Activated CD4-positive, alpha-beta T cell treated with anti-CD3 and anti-CD28 coated beads, Interleukin-2, amount 50 U/mL, for 24 hours (primary cell): ENCODE measurements at places on chromosomes 2 and 18.

DNA sequence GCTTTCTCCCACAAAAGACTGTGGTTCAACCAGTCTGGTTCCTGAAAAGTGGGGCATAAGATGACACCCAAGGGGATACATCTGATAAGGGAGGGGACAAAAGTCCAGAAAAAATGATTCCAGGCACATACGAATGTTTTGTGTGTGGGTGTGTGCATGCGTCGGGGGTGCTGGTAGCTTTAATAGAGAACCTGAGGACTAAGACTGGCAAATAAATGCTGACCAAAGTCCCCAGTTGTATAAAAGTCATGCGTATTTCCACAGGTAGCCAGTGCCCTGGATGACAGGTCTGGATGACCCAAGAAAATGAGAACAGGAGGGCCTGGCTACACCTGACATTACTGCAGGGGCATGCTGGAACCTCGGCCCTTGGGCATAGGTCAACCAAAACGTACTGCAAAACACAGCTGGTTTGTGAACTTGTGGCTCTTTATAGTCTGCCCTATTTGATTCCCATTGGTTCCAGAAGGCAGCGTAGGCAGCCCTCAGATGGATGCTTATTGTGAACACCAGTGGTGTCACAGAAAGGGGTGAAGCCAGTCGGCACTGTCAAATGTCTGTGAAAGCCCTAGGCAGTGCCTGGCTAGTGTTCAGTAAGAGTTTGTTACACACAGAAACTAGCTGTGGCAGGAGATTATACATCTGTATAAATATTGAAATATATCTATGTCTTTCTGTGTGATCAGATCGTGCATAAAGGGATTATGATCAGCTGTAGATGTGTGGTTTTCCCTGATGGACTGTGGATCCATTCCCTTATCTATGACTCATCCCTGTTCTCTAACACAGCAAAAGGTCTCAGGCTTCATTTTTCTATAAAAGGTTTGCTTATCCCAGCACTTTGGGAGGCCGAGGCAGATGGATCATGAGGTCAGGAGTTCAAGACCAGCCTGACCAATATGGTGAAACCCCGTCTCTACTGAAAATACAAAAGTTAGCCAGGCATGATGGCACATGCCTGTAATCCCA is 58.3 kb downstream of the INSIG2 start:
- no peak for DNase-seq

- no peak for DNase-seq
These were observed 360.5 kb upstream of the PIK3C3 start for GRCh38 chr18:41594582-41594981.

DNA sequence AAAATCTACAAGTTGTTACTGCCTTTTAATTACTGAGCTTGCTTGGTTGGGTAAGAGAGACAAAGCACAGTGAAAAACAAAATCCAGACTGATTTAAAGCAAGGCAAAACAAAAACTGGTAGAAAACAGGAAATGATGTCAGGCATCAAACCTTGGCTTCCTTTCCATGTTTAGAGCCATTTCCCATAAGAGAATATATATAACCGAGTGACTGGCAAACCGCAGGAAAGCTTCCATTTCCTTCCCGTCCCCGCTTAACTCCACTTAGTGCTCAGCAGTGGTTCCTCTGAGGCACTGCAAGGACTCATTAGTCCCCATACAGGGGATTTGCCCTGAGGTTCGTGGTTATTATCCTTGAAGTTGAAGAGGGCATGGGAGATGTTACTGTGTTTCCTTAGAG is 446.3 kb downstream of the LPIN1 start:
- DNase-seq = no peak

- DNase-seq = peak; percentile 74
These were observed 1.5 kb upstream of the IRS1 start for GRCh38 chr2:226800941-226801784.

DNA sequence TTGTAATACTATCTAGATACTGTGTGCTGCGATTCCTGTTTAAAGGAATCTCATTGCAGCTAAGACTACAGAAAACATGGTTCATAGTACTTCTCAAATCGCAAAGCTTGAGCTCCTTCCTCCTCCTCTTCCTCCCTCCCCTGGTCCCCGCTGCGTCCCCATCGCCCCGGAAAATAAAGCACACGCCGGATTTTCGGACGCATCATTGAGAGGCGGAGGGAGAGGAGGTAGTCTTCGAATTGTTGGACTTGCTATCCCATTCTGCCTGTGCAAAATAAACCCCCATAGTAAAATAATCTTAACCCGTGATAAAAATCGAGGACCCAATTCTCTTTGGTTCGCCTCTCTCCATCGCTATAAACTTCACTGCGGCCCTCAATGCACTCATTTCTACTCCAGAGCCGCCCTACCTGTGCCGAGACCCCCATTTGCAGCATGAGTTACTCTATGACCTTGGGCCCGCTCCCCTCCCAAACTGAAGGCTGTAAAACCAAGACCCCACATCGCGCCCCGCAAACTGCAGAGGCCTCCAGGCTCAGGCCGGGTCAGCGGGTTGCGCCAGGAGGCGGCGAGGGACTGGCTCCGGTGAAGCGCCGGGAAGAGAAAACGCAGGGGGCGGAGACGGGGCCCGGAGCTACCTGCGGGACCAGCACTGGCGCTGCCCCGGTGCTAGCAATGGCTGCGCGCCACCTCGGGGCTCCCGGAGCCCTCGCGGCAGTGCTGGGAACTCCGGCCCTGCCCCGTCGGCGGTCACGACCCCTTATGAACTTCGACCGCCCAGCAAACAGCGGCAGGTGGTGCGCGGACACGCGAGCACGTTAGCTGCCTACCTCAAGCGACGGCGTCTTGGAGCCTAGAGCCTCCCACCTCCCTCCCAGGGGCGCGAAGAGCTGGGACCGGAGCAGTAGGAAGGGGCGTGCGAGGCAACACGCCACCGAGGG is 649 bp downstream of the ESCO1 start:
- DNase-seq = peak; percentile 13

GRCh38 chr2:226310146-226310545 is 489.5 kb downstream of the IRS1 start:
- DNase-seq = no peak

GRCh38 chr2:119715409-119716283 is 36.6 kb downstream of the TMEM177 start:
- no peak for DNase-seq

GRCh38 chr2:143823876-143824275 is 694.7 kb downstream of the ARHGAP15 start:
- DNase-seq = no peak

DNA sequence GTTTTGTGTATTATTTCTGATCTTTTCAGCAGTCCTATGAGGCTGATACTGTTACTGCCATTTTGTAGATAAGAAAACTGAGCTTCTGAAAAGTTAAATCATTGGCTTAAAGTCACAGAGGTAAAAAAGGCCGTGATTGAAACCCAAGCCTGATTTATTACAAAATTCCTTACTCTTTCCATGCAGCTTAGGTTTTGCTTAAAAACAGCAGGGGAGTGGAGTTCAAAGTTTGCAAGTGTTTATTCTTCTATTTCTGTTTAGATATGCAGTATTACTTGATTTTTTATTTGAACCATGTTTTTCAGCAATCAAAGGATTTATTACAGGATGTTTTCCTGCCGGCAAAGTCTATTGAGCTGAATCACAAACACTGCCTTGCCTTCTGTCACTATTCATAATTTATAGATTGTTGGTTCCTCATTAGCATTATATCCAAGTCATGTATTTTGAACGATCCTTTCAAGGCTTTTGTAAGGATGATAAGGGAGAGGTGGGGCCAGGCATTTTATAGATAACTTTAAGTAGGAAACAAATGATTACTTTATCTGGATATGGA is 31.9 kb upstream of the MSTN start:
- no peak for DNase-seq

DNA sequence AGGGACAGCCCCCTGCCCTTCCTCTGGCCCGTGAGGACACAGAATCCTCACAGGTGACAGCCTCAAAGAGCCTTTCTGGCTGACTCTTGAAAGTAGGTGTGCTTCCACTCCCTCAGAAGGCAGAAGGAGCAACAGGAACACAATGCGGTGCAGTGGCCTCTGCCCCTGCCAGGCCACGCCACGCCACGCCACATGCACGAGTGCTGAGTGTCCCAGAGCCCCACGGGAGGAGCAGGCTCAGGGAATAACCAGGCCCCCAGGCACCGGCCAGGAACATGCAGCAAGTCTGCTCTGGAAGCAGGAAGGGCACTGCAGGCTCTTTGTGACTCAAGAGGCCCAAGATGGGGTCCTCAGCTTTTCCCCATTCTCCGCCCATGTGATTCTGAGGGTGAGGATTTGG is 18.1 kb upstream of the CCDC74B start:
- no peak for DNase-seq

DNA sequence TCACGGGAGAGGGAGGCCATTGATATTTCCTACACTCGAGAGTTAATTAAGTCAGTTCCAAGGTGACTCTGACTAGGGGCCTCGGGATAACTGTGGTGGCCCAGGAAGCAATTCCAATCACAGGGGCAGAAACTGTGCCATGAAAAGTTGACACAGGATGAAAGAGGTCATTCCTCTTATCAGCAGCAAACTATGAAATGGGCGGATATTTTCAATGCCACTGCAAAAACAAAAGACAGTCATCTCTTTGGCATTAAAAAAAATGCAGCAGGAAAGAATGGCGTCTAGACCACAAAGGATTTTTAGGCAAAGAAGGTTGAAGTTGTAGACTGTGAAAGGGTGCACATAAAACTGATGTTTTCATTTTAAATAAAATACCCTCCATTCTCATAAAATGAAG is 50.0 kb downstream of the TGIF1 start:
- DNase-seq = no peak
